ENCODE measurements at places on chromosomes 5 and 9.

DNA sequence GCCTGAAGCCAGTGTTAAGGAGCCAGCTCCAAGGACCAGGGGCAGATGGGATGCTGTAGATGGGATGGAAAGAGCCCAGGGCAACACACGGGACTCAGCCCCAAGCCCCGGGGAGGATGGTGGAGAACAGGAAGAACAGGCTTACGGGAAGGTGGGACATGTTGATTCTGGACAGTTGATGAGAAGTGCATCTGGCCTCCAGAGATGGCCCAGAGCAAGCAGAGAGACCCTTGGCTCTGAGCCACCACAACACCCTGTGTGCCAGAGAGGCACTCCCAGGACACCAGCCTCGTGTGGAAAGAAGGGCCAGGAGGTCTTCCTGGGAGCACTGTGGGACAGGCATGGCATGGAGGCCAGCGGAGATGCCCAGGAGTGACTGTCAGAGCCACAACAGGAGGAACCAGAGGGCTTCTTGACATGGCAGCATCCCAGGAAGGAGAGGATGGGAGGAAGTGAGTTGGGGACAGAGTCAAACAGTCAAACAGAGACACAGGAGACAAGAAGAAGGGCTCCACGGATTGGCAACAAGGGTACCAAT, 156.3 kb upstream of the MVB12B start:
- no peak for DNase-seq

DNA sequence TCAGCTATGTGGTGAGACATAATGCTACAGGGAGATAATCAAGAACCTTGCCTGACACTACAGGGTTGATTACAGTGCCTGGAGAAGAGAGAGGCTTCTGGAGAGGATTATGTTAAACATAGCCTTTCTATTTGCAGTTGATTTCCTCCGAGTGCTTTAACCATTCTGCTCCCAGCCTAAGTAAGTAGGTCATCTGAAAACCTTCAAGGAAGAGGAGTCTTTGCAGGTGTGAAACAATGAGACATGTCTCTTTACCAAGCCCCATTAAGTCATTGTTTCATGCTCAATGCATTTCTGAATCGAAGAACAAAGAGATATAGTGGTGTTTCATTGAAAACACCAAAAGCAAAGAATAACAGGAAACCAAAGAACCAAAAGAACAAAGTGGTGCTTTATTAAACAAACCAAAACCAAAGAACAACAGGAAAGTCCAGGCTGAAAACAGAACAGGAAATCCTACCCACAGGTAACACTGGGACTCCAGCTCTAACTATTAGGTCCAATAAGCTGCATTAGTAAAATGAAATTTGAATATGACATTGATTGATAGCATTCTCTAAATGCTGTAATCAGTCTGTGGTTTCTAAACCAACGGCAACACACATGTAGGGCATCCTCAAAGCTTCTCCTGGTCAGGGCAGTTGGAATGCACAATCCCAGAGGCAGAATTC, 113.3 kb upstream of the SPATA31D4 start:
- DNase-seq: no peak

- no peak for DNase-seq
Measured at GRCh38 chr5:83955916-83956315, 235.3 kb upstream of the HAPLN1 start.

DNA sequence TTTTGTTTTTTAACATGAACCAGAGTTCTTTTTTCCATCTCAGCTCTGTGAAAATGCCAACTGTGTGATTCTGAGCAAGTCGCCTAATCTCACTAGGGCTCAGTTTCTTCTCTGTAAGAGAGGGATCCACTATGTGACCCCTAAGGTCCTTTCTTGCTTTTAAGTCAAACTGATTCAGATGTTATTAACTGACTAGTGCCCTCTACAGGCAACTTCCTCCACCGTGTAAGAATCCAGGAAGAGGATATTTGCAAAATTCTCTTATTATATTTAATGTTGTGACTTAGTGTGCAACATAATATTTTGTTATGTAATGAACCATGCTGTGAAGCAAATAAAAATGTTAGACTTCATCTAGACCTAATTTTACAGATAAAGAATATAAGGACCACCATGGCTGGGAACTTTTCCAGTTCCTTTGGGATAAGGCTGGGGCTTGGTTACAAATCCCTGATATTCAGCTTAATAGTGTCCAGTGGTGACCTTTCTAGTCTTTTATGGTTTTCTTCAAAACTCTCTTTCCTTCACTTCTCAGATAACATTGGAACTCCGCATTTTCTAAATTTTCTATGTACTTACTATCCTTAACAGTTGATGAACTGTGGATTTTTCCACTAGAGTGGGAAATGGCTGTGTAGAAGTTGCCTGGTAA, 244.7 kb downstream of the PIK3R1 start:
- no peak for DNase-seq

- DNase-seq: no peak
Measured at GRCh38 chr5:174453690-174454089, 270.7 kb upstream of the MSX2 start.

DNA sequence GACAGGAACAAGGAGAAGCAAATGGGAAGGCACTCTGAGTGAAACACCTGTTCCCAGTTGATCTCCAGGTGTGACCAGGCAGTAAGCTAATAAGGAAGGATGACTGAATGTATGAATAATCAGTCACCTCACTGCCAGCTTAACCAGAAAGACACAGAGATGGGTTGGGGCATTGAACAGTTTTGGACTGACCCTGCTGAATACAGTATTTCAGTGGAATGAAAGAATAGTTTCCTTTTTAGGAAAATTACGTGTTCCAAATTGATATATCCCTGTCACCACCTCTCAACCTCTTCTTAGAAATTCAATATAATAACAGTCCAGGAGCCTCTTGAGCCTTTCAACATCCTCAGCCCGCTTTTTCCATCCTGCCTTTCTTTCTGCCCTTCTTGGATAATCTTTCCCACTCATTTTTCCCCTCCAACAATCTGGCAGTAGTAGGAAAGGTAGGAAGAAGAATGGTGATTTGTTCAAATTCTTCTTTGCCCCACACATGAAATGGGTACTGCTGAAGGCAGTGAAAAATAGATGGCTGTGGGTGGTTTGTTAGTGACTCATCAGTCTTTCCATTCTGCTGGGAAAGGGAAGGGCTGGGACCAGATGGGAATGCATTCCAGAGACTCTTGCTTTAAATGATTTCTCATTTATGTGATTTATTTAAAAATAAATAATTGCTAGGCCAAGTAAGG, 117.9 kb downstream of the ZSWIM6 start:
- DNase-seq: no peak

DNA sequence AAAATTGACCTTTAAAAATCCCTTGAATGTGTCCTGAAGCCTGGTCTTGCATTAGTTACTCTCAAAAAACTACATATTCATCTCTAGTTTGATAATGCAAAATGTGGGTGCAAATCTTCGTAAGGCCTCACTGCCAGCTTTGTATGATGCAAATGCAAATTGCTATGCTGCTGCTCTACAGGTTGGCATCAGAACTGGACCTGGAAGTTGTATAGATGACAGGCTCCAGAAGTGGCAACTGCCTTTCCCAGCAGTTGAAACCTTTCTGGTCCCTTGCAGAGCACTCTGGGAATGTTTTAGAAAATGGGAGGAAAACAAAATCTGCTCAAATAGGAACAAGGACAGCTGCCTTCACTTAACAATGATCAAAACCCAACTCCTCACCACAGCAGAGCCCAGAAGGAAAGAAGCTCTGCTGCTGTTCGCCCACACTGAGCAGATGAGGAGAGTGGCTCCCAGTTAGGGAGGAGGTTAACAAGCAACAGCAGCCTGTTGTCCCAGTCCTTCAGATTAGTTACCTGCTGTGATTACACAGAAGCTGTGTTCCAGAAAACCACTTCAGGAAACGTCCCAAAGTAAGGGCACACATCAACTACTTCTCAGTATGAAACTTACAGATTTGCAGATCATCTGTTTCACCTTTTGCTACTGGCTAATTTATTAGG, 93.5 kb downstream of the PLPP1 start:
- DNase-seq: no peak

DNA sequence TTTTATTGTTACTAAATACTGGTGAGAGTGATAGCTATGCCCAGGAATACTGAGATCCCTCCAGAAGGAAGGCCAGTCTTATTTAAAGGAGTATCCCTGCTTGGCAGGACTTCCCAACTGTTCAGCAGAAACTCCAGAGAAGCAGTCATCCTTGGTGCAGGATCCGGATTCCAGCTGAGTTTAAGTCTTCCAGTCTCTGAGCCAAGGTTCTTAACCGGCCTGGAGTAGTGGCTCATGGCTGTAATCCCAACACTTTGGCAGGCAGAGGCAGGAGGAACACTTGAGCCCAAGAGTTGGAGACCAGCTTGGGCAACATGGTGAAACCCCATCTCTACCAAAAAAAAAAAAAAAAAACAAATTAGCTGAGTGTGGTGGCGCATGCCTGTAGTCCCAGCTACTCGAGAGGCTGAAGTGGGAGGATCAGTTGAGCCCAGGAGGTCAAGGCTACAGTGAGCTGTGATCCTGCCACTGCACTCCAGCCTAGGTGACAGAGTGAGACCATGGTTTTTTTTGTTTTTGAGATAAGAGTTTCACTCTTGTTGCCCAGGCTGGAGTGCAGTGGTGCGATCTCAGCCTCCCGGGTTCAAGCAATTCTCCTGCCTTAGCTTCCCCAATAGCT, 7.6 kb downstream of the NAIF1 start:
- no peak for DNase-seq

DNA sequence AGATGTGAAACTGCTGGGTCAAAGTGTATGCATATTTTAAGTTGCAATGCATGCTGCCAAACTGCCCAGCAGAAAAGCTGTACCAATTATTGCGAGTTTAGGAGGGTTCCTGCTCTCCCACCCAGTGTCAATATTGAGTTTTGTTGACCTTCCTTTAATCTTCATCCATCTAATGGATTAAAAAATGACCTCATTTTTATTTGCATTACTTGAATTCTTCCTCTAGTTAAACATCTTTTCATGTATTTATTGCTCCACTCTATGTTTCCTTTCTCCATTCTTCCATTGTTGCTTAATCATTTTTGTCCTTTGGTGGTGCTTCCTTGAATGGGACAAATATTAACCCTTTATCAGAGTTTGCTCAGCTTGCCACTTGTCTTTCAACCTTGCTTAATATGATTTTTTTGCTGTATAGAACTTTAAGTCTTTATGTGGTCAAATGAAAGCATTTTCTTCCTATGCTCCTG, 32.4 kb downstream of the TLE1 start:
- DNase-seq: no peak

DNA sequence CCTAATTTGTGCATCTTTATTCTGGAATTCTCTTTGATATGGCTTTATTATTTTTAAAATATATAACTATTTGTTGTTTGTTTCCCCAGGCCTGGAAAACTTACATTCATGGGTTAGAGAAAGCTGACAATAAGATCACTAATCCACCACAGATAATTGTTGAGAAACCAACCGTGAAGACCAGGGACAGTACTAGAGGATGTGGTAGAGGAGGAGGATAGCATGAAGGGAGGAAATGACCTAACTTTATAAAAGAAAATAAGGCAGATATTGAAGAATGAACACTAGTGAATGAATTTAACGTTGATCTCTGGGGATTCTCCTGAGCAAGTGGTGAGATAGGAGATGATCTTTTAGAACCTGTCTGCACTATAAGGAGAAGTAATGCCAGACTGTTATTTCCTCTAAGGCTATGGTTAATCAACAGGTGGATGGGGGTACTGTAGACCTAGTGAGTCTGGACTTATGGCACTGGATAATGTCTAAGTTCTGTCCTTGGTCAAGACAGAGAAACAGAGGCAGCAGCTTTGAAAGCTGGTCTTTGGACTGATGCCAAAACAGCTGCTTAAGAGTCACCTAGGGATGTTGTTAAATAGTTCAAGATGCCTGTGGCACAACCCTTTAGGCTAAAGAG, 52.4 kb downstream of the NREP start:
- no peak for DNase-seq

- no peak for DNase-seq
Measured at GRCh38 chr5:177997319-177997670, 1.3 kb upstream of the PROP1 start.

DNA sequence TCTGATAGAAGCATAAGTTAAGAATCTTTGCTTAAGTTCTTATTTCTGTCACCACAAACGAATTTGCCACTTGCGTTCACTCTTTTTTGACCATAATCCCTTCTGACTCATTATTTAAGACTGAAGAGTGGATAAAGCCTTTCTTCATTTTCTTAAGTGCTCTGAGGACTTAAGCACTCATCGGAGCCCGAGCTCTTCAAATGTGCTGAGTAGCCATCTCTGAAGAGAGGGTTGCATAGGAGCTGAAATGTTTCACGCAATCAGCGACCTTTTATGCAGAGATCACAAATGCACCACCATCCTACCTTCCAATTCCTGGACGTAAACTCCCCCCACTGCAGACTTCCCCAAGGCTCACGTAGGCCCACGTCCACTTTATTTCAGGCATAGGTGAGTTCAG, 699.2 kb downstream of the IRX1 start:
- no peak for DNase-seq

GRCh38 chr9:16509997-16510396, 360.5 kb downstream of the BNC2 start:
- DNase-seq: no peak

GRCh38 chr9:90070469-90070868, 465.7 kb downstream of the GADD45G start:
- DNase-seq: no peak

DNA sequence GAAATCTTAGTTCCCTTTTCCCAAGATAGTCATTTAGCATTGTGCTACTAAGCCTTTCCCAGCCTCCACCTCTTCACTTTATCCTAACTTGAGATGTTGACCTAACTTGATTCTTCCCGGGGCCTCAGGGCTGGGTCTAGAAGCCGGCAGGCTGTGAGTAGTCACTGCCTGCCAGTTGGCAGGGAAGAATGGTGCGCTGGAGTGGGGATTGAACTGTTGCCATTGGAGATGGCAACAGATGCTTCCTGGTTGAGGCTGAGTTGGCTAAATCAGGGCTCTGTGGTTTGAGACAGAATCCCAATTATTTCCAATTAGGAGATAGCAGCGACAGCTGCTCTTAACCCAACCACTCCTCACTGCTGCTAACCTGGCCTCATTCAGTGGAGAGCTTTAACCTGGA, 343.1 kb downstream of the BRINP1 start:
- DNase-seq: no peak

DNA sequence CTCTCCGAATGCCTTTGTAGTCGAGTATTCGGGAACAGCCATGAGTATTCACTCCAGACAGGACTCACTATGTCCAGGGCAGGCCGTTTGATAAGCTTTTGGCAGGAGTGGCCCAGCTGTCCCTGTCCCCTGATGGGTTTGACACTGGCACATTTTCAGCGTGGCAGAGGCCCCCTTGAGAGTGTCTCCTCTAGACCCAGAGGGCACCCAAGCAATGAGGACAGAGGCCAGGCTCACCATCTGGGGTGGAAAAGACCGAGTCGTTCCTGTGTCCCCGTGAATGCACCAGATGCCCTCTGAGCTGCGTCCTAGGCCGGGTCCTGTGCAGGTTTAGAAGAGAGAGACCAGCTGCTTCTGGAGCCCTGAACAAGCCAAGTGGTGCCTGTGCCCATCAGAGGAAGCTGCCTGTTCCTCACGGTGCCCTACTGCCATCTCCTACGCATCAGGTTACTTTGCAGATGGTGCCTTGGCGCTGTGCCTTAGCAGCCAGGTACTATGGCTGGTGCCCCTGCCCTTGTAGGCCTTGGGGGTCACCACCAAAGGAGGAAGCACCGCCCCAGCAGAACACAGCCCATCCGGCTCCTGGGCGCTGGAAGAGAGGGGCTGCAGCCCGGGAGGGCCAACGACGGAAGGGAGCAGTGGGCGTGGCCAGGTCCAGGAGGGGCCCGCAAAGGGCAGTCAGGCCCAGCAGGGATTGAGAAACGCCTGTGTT, 42.4 kb downstream of the LRSAM1 start:
- DNase-seq: no peak

GRCh38 chr5:145965804-145966203, 29.4 kb downstream of the SH3RF2 start:
- DNase-seq: no peak

- DNase-seq: no peak
Measured at GRCh38 chr9:12732971-12733370, 39.8 kb downstream of the TYRP1 start.

GRCh38 chr5:180606215-180606785, 15.0 kb upstream of the SCGB3A1 start:
- no peak for DNase-seq
